ENCODE measurements at places on chromosomes 4 and X.

- DNase-seq: no peak
Measured at GRCh38 chr4:105992641-105993305, 97.5 kb downstream of the NPNT start.

DNA sequence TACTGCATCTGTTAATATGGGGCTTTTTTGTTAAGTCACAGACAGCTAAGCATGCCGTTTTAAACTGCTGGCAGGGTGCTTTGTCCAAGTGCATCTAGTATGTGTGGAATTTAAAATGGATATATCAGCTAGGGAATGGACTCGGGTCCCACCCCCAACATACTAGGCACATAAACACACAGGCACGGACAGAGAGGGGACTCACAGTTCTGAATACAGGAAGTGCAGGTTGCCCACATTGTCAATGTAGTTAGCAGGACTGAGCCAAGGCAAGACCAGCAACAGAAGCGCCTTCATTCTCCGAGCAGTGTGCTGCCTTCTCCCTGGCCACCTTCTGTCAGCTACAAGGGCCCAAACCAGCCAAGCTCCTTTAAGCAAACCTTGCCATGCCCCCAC lies 33.6 kb downstream of the LNX1 start:
- no peak for DNase-seq

DNA sequence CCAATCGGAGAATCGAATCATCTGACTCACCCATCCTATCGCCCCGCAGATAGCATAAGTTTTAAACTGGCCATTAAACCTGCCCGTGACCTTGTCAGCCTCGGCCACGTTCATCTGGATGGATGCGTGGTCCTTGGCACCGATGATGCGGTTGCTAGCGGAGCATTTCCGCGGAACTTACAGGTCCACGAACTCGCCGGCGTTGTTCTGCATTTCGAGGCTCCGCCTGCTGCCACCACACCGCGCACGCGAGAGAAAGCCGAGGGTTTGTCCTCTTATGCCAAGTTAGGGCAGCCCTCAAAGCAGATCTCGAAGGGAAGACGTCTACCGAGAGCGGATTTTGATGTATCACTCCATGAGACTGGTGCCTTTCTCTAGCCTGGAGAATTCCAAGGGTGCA lies 30.1 kb upstream of the TAPT1 start:
- DNase-seq: no peak

GRCh38 chrX:129540722-129541184 lies 694 bp downstream of the OCRL start:
- no peak for DNase-seq

DNA sequence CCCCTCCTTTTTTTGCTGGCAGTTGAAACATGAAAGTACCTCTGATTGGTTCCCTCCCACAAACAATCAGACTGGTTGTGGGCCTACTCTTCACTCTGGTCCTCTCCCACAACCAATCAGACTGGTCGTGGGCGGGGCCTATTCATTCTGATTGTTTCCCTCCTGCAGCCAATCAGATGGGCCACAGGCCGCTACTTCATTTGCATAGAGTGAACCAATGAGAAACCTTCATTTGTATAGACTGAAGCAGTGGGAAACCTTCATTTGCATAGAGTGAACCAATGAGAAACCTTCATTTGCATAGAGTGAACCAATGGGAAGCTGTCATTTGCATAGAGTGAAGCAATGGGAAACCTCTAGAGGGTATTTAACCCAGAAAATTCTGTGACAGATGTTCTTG lies 55.2 kb downstream of the TRMT44 start:
- DNase-seq: no peak

GRCh38 chr4:124745985-124746801 lies 33.7 kb upstream of the ANKRD50 start:
- no peak for DNase-seq

GRCh38 chr4:25813448-25814106 lies 49.2 kb downstream of the SEL1L3 start:
- DNase-seq: no peak

- DNase-seq: no peak
Measured at GRCh38 chrX:115892056-115892708, 278.4 kb upstream of the AGTR2 start.

DNA sequence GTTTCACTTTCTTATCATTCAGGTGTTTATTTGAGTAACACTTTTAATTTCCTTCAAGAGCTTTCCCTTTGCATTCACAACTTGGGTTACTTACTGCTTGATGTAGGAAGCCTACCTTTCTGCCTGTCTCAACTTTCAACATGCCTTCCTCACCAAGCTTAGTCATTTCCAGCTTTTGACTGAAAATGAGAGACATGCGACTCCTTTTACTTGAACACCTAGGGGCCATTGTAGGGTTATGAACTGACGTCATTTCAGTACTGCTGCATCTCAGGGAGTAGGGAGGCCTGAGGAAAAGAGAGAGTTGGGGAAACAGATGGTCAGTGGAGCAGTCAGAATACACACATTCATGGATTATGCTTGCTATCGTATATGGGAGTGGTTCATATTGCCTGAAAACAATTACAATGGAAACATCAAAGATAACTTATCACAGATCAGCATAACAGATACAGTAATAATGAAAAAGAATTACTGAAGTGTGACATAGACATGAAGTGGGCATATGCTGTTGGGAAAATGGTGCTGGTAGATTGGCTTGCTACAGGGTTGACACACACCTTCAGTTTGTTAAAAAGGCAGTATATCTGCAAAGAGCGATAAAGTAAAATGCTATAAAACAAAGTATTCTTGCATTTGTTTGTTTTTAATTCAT lies 25.7 kb downstream of the USP53 start:
- no peak for DNase-seq

- DNase-seq: no peak
Measured at GRCh38 chr4:1470816-1471442, 64.7 kb upstream of the NKX1-1 start.
